ENCODE measurements at places on chromosomes 3 and 15. TPM values are rescaled to one million over a fixed set of nuclear protein-coding genes. Genes with fewer than 3 reads are reported as not detected.

UACA gene
- polyA plus RNA-seq, result 112 TPM

FBN1 gene
- polyA plus RNA-seq, result 80.9 TPM

PLA2G4B gene
- polyA plus RNA-seq, result 5.3 TPM

IL17RC gene
- polyA plus RNA-seq, result 35.9 TPM

TMC3 gene
- polyA plus RNA-seq, result 0.10 TPM

CFAP92 gene
- polyA plus RNA-seq, result 1.1 TPM

GMNC gene
- polyA plus RNA-seq, result 6.0 TPM

PAQR9 gene
- 0.44 TPM for polyA plus RNA-seq

MAPKAPK3 gene
- 58.3 TPM for polyA plus RNA-seq

CLDN1 gene
- 83.6 TPM for polyA plus RNA-seq

CIB2 gene
- 30.0 TPM for polyA plus RNA-seq

ITPKA gene
- polyA plus RNA-seq, result 0.68 TPM

MYRIP gene
- polyA plus RNA-seq, result 2.5 TPM

BCL6 gene
- 7.2 TPM for polyA plus RNA-seq

DYNLT2B gene
- 32.0 TPM for polyA plus RNA-seq

SMCO1 gene
- not detected for polyA plus RNA-seq

FAM227B gene
- 16.1 TPM for polyA plus RNA-seq

CYB561D2 gene
- 15.6 TPM for polyA plus RNA-seq

CIDEC gene
- polyA plus RNA-seq, result not detected

DNAH12 gene
- polyA plus RNA-seq, result 0.88 TPM

ZNF35 gene
- polyA plus RNA-seq, result 10.4 TPM

KCNMB3 gene
- 6.5 TPM for polyA plus RNA-seq

- no peak for DNase-seq
Measured at GRCh38 chr3:40308725-40309417, 636 bp upstream of the EIF1B start.

- DNase-seq, result no peak
Measured at GRCh38 chr15:79053894-79054293, 36.7 kb downstream of the RASGRF1 start.

GRCh38 chr3:71247221-71247957 is 336.1 kb downstream of the FOXP1 start:
- DNase-seq, result no peak

DNA sequence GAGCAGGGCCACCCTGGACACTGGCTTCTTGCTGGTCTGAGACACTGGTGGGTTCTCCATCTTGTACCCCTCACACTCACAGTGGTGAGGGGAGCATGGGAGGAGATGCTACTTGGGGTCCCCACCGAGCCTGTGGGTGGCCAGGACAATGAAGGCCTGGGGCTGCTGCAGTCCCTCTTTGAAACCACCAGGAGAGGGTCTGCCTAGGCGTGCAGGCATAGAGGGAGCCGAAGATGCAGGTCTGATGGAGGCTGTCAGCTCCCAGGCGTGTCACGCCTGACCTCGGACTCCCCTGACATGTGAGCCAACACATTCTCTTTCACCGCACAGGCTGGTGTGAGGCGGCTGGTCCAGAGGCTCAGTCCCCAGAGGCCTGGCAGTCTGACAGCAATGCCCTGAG is 39.1 kb downstream of the NIPA2 start:
- no peak for DNase-seq

DNA sequence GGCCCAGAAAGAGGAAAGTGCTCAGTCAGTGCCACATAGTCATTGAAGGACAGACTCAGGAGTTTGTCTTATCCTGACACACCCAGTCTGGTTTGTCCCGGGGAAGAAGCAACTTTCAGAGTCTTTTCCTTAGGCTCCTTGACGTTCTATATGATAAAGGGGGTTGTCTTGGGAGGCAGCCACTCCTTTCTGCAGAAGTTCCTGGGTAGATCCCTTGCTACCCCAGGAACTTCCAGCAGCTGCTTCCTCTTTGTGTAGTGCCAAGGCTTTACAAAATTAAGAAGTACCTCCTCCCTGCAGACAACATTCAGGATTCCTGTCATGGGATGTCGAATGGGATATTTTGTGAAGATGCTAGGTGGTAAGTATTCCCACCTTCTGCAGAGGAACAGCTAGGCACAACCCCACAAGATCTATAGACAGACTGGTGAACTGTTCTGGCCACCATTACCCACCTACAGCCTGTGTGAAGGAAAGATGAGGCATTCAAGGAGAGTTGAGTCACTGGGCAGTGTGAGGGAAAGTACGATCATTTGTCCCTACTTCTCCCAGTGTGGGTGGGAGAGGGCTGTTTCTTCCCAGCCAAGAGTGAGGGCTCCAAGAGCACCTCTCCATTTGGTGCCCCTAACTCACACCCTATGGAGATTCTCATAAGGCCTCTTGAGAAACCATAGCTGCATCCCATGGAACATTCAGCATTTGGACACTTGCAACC is 11.3 kb downstream of the TMEM266 start:
- no peak for DNase-seq

DNA sequence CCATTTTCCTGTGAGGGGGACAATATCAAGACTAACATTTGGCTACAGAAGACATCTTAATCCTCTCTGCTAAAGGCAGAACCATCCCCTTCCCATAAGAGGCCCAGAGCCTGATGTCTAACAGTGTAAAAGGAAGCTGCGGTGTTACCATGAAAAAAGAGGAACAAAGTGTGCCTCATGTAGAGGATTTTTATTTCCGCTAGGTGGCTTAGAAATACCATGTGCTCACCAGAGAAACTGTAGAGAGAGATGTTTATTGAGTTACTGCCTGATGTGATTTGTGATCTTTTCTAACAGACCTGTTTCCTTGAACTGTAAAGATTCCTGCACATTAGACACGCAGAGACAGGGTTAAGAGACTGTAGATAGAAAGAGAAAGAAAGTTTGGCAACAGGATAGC is 22.0 kb downstream of the OR5H15 start:
- no peak for DNase-seq

DNA sequence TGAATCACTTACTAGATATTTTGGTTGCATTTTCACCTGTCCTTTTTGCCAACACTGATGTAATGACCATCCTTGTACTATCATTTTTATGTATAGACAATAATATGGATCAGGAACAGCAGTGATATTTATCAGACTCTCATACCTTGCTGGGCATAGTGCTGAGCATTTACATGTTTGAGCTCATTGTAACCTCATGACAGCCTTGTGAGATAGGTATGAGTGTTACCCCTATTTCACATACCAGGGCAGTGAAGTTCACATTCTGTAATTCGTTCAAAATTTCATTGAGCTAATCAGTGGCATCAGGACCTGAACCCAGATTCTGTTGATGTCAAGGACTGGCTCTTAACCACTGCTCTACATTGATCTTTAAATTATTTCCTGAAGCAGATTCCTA is 221.5 kb upstream of the TBL1XR1 start:
- DNase-seq, result no peak

DNA sequence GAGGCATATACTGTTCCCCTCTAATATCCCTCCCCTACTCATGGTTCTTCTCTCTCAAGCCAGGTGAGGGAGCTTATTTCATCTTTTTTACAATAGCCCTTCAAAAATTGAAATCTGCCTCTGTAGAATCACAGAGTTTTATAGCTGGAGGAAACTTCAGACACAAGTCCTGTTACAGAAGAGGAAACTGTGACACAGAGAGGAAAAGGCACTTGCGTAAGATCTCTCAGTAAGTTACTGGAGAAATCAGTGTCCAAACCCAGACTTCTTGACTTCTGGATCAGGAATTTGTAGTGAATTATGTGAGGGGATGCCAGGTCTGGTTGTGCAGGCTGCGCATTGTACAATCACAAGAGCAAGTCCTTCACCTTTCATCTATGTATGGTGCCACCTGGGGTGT is 4.6 kb downstream of the FGD5 start:
- DNase-seq, result no peak

- no peak for DNase-seq
Measured at GRCh38 chr3:159818997-159819500, 169.6 kb upstream of the IL12A start.

DNA sequence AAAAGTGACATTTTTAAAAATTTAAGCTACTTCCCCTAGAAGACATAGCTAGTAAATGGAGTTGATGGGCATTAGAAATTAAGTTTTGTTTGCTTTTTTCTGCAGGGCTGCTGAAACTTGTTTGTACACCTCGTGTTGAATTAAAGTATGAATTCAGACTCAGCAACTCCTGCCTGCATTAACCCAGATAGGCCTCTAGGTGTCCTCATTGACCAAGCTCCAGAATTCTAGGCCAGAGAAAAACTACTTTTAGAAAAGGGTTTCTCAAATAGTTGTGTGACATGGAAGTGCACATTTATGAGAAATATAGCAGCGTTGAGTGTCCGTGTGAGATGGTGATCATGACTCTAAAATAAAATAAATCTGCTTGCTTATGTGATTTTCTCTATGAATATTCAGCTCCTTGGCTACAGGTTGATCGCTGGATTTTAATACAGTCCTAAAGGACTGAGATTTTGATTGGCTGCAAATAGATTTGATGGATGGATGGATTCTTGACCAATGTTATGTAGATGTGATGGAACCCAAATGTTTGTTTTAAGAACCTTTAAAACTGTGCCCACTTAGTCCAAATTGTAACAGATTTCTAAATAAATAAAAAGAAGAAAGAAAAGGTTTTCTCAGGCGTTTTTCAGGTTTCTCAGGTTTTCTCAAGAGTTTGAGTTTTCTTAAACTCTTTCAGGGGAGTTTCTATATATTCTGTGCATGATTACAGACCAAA is 39.4 kb upstream of the LMOD3 start:
- DNase-seq, result peak; percentile 34

GRCh38 chr3:132655471-132655870 is 4.1 kb downstream of the ACAD11 start:
- DNase-seq, result no peak

GRCh38 chr15:37093480-37094332 is 6.6 kb downstream of the MEIS2 start:
- no peak for DNase-seq

DNA sequence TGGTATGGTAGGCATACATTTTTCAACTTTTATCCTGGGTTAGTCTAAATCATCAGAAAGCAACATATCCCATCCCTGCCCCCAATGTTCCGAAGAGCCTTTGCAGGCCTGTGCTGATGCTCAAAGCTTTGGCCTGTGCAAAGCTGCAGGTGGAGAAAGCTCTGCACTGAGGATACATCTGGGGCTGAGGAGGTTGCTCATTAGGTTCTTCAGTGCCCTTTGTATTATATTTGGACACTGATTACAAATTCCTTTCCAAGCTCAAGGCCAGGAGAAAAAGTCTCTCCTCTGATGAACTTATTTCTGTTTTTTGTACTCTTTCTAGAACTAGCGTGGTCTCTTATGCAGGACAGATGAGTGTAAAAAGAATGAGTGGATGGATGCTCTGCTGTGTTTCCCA is 325.5 kb upstream of the LRRFIP2 start:
- DNase-seq, result no peak

DNA sequence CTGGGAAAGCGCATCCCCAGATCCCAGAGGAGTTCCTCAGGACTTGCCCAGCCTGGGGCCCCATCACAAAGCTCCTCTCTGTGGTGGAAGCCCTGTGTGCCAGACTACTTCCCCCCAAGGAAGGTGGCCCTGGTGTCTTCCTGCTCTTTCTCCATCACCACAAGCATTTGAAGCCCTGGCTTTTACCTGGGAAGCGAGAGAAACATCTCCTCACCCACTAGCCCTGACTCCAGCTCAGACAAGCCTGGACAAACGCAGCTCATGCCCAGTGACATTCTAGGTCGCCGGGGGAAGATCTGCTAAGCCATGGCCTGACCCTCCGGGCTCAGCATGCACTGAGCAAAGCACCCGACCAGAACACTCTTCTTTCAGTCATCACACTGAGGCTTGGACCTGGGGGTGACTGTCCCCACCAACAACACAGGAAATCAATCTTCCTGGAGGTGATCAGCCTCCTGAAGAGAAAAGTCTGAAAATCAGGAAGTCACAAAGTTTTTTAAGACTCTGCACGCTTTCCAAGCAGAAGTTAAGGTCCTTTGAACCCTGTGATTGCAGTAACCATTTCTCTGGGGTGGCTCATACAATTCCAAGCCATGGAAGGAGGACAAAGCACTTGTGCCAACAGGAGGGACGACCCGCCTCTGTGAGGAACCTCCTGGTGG is 40.8 kb downstream of the KLHL25 start:
- DNase-seq, result no peak

DNA sequence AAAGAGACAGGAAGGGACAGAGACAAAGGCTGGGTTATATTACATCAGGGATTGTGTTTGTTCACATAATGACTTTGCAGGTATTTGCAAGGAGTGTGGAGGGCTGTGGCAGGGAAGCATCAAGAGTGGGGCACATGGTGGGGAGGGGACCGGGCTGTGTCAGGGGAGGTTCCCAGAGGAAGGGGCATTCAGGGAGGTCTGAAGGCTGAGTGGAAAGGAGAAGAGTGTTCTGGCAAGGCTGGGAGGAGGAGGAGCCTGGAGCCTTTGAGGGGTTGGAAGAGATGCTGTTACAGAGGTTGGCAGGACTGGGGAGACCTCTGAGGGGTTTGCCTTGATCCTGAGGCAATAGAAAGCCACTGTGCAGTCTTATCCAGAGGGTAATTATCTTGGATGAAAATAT is 49.4 kb downstream of the EXOG start:
- DNase-seq, result no peak

GRCh38 chr3:8201886-8202285 is 299.7 kb upstream of the LMCD1 start:
- no peak for DNase-seq

GRCh38 chr3:129058441-129059200 is 2.0 kb upstream of the GP9 start:
- no peak for DNase-seq

GRCh38 chr3:58507356-58508078 is 15.6 kb downstream of the KCTD6 start:
- no peak for DNase-seq

DNA sequence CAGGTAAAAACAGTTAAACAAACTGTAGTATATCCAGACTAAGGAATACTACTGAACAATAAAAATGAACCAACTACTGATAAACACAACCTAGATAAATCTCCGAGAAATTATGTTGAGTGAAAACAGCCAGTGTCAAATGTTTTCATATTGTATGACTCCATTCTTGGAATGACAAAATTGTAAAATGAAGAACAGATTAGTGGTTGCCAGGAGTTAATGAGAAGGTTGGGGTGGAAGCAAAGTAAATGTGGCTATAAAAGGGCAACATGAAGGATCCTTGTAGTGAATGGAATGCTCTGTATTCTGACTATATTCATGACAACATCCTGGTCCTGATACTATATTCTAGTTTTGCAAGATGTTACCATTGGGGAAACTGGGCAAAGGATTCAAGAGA is 27.5 kb upstream of the ACKR4 start:
- DNase-seq, result no peak

- DNase-seq, result no peak
Measured at GRCh38 chr3:18258492-18258891, 166.6 kb downstream of the SATB1 start.

DNA sequence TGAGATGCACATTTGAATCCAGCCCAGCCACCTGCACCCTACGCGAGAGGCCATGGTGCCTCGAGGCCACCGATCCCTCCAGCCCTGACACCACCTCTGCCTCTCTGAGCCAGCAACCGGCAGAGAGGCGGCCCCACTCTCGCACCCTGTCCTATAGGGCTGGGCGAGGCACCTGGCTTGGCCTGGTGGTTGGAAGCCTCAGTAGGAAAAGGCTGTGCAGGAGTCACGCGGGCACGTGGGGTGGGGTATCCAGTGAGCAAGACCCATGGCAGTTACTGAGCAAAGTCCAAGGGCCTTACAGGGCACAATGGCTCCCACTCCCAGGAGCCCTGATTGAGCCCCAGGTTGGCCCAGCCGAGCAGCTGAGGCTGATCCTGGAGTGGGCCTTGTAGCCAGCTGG is 12.4 kb upstream of the DUSP7 start:
- DNase-seq, result no peak

GRCh38 chr3:194089357-194090177 is 46.4 kb upstream of the HES1 start:
- DNase-seq, result no peak

GRCh38 chr15:66115568-66116206 is 137.9 kb downstream of the MEGF11 start:
- DNase-seq, result no peak
